ENCODE measurements at places on chromosomes 5 and 9.
A peak's percentile ranks its signal among the peaks of the same experiment; 100 is the strongest.

- DNase-seq = no peak
Measured at GRCh38 chr9:89778100-89779090, 173.6 kb downstream of the GADD45G start.

GRCh38 chr9:112076814-112077213 lies 98.3 kb downstream of the SUSD1 start:
- DNase-seq = no peak

DNA sequence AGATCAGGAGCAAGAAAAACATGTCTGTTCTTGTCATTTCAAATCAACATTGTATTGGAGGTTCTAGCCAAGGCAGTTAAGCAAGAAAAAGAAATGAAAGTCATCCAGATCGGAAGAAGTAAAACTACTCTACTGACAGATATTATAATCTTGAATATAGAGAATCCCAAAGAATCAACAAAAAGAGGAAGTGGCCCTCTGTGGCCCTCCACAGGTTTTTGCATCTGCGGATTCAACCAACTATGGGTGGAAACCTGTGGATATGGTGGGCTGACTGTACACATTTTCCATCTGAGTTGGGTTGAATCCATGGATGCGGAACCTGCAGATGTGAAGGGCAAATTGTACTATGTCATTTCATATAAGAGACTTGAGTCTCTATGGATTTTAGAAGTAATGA lies 35.1 kb downstream of the GAS1 start:
- no peak for DNase-seq

GRCh38 chr5:163914910-163915309 lies 409.5 kb downstream of the MAT2B start:
- DNase-seq = peak; percentile 53

GRCh38 chr9:87436716-87437115 lies 61.0 kb upstream of the DAPK1 start:
- no peak for DNase-seq

DNA sequence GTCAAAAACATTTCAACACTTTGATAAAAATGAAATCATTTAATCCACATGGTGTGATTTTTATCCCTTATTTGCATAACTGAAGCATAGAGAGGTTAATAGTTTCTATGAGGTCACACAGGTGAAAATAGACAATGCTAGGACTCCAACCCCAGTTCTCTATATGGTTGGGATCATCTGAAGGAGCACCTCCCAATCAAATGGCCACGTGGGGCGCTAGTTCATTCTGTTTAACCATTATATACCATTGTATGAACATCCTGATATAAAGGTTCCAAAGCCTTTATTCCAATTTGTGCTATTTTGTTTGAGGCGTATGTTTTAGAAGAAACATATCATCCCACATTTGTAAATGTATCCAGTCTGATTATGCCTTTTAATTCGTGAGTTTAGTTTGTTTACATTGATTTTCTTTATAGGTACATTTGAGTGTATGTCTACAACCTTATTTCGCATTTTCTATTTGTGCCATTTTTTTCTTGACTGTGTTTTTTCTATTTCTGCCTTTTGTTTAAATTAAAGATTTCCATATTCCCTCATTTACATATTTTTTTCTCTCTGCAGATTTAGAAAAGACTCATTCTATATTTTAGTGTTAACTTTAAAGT lies 1092.0 kb downstream of the MAT2B start:
- DNase-seq = peak; percentile 31

DNA sequence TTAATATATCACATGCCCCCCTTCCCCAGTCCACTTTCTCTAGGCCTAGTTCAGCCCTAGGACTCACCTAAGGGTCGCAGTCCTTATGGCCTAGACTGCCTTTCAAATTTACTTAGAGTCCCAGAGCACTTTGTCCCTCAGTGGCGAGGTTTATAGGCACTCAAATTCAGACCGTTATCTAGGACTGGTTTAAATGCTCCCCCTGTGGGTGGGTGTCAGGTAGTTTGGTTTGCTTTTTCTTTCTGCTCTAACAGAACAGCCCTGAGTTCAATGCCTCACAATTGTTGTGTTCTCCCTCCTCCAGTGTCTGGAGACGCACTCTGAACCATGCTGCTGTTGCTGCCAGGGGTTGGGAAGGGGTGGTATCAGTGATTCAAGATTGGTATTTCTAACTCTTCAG lies 317.1 kb downstream of the MAT2B start:
- no peak for DNase-seq

- no peak for DNase-seq
Measured at GRCh38 chr9:16572005-16572734, 298.3 kb downstream of the BNC2 start.

DNA sequence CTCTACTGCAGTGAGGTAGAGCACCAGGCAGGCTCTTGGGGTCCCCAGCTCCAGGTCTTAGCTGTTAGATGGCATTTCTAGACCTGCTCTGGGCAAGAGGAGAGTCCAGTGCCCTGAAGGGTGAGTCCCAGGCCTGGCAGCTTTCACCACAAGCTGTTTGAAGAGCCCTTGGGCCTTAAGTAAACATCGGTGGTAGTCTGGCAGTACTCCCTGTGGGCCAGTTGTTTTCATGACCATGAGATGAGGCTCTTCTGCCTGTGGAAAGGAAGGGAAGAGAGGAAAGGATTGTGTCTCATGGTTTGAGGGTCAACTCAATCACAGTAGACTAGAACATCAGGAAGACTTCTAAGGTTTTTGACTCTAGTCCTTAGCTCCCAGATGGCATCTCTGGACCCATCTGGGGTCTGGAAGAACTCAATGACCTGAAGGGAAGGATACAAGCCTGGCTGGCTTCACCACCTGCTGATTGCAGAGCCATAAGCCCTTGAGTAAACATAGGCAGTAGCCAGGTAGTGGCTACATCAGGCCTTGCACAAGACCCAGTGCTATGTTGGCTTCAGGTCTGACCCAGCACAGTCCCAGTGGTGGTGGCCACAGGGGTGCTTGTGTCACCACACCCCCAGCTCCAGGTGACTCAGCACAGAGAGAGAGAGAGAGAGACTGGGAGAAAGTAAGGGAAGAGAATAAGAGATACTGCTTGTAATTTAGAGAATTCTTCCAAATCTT lies 114.3 kb upstream of the PCSK5 start:
- DNase-seq = no peak

- DNase-seq = peak; percentile 63
Measured at GRCh38 chr5:126449751-126450271, 26.6 kb downstream of the GRAMD2B start.

DNA sequence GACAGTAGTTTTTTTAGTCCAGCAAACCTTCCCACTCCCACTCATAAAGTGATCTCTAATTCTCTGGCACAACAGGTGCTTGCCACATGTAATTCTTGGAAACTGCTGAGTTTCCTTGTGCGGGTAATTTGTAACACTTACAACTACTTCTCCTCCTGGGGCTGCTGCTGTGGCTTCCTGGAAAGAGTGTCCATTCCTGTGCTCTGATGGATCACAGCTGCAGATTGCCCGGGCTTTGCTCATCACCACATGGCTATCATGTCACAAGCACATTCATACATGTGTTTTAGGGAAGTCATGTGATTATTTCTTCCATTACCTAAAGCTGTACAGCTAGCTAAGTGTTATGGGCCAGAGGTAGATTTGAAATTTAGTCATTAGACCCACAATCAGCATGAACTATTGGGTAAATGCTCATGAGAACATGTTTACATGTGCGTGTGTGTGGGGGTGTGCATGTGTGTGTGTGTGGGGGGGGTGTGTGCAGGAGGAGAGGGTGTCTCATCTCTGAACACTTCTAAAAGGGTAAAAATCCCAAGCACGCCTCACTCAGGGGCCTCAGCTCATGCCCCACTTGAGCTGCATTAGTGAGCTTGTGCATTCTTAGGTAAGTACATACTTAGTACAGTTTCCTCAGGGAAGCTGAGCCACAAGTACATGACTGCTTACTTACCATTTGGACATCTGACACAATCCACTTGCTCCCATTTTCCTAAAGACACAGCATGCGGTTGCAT lies 118.1 kb upstream of the CCDC112 start:
- DNase-seq = peak; percentile 20

- no peak for DNase-seq
Measured at GRCh38 chr5:112974901-112975300, 1.7 kb upstream of the DCP2 start.

DNA sequence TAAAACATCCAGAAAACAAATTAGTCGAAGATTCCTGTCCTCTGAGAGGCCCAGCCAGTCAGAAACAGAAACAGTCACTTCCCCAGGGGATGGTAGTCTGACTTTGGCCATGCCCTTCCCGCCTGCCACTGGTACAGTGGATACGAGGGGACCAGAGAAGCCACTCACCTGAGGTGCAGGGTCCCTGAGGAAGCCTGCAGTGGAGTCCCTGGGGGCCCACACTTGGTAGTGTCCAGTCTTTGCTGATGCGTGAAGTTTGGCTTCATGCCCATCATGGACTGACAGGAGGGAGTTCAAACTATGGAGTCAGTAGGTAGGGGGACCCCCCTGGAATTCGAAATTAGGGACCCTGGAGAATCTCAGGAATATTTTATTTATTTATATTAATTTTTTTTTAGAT lies 147.5 kb downstream of the DAB2IP start:
- DNase-seq = no peak

DNA sequence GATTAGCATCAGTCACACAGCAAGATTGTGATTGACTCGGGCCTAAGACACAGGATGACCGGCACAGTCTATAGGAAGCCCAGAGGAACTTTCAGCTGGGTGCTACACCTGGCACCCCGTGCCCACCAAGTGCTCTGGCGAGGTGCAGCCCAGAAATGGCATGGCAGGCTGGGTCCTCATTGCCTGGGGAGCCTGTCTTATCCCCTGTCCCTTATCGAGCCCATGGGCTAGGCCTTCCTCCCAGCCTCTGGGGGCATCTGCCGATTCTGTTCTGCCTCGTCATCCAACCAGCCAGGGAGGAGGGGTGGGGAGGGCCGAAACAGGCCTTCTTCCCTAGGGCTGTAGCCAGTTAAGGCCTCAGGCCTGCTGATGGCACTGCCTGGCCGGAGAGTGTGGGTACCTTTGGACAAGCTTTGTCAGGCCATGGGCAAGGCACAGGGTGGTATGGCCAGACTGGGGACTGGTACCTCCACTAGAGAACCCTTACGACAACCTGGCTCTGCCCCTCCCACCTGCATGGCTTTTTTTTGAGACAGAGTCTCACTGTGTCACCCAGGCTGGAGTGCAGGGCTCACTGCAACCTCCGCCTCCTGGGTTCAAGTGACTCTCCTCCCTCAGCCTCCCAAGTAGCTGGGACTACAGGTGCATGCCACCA lies 1.6 kb downstream of the GRK6 start:
- no peak for DNase-seq

DNA sequence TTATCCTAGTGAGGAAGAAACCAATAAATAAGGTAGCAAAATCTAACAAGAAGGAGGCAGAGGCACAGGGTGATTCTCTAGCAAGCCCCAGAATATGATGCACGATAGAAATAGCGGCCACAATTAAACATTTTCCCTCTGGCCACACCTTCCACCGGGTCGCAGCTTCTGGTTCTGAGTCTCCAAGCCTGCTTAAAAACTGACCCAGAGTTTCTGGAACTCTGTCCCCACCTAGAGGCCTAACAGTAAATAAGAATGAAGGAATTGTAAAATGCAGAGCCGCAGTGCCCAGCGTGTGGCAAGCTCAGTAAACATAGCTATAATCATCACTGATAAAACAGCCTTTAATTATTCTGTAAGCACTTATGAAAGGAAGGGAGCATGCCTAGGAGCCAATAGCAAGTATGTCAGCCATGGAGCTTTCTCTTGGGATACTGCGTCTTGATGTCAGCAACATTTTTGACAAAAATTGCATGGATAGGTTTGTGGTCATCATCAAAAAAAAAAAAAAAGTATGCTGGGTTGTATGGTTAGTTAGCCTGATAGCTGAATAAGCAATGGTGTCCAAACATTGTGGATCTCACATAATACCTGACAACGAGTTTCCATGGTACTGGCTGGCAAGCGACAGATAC lies 465.5 kb downstream of the DNAH5 start:
- peak; percentile 34 for DNase-seq

DNA sequence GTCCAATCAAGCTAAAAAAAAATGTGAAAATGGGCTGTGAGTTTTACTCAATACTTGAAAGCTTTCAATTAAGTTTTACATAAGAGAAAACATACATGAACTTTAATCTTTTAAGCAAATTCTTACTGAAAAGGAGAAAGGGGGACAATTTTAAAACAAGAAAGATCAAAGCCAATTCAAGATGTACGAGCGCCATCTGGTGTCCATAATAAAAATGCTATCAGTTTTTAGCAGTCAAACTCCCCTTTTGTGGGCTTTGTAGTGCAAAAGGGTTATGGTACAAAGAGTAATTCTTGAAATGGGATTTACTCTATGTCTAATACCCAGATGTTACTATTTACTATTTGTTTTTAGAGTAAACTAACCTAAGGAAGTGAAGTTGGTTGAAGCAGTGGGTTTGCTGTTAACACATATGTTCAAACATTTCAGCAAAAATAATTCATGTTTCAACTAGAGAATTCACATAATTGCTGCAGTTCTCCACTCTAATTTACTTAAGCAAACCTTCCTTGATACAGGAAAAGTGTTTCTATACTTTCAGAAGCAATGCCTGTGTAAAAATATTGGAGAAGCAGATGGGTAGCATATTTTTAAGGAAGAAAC lies 228.2 kb upstream of the TYRP1 start:
- DNase-seq = peak; percentile 34

- no peak for DNase-seq
Measured at GRCh38 chr5:178547753-178548415, 42.3 kb downstream of the COL23A1 start.

- DNase-seq = no peak
Measured at GRCh38 chr5:67199859-67200258, 3.3 kb upstream of the CD180 start.

DNA sequence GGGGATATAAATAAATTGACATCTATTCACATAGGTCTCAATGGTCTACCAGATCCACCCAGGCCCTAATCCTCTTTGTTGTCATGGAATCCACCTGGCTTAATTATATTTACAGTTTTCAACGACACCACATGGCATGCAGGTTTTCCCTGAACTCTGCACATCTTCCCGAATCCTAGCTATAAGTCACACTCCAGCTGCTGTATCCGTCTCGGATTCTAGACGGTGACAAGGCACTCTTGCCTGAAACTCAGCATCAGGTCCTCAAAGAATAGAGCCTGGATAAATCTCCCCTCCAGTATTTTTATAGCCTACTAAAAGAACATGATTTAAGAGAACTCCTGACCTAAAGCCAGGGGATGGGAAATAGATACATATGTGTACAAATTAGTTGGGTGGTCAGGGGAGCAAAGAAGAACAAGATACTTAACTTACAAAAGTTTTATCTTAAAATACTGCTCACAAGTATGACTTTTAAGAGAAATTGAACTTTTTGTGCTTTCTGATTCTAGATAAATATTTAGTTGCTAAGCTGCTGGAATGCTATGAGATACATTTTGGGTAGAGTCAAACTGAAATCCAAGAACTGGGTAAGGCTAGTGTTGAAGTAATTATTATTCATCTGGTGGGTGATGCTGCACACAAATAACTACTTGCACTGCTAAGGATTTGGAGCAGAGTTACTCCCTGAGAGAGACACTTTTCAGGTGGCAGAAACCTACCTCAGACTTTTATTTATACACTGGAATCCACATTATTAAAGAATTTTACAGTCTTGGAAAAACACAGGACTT lies 187.3 kb downstream of the EFNA5 start:
- no peak for DNase-seq

DNA sequence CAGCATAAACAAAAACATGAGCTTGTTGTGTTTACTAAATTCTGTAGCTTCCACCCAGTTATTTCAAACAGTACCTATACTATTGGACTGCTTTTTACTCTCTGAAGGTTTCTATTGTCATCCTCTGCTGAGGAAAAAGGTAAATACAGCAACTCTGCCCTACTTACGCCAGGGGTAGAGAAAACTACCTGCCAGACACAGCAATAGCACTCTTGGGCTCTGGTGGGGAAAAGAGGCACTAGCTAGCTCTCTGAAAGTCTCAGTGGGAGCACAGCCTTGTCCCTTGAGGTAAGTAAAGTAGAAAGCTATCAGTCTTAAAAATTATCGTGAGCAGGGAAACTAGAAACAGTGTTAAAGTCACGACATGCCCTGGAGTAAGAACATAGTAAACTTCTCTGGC lies 3.7 kb downstream of the HCN1 start:
- no peak for DNase-seq
